ENCODE measurements at places on chromosomes 5 and 9.

DNA sequence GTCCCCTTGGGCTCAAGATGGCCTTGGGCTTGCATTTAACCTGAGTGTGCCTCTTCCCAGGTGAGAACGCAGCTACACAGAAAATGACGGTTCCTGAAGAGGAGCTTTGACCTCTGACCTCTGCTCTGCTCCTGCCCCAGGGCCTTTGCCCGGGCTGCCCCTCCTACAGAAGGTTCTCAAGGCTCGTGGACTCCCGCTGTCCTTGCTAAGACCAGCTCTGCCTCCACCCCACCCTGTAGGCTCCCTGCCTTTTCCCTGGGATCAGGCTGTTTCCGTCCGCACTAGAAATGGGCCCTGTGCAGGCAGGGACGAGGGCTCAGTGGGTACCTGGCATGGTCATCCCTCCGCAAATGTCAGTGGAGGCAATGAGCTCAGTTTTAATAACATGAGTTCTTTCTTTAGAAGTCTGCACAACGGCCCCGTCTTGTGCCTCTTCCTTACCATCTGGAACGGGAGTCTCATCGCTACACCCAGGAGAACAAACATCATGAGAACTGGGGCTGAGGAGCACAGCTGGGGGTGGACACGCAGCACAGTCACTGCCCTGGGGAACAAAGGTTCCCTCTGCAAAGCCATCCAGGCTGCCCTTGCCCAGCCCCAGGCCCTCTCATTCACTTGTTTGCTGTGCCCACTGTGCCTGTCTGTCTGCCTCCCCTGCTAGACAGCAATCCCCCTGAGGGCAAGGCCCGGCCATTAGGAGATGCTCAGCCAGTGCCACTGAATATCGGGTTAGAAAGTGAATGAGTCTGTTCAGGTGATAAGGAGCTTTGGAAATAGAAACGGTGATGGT lies 26.7 kb upstream of the LPCAT1 start:
- DNase-seq: no peak

DNA sequence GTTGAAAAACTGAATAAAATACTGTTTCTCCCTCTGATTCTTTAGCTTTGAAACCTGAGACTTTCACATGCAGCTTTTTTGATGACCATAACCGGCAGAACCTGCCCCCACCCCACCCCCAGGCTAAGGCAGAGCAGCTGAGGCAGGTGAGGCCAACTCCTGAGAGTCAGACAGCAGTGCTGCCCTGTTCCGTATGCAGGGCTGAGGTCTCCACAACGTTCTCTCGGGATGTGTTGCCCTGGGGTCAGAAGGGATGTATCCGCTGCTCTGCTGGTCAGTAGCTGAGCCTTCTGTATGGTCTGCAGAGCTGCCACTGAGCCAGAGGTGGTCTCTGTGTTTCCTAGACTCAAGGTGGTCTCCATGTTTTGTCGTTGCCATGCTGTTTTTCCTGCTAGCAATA lies 190.5 kb downstream of the AOPEP start:
- no peak for DNase-seq

GRCh38 chr5:109450129-109450877 lies 40.5 kb upstream of the PJA2 start:
- no peak for DNase-seq

DNA sequence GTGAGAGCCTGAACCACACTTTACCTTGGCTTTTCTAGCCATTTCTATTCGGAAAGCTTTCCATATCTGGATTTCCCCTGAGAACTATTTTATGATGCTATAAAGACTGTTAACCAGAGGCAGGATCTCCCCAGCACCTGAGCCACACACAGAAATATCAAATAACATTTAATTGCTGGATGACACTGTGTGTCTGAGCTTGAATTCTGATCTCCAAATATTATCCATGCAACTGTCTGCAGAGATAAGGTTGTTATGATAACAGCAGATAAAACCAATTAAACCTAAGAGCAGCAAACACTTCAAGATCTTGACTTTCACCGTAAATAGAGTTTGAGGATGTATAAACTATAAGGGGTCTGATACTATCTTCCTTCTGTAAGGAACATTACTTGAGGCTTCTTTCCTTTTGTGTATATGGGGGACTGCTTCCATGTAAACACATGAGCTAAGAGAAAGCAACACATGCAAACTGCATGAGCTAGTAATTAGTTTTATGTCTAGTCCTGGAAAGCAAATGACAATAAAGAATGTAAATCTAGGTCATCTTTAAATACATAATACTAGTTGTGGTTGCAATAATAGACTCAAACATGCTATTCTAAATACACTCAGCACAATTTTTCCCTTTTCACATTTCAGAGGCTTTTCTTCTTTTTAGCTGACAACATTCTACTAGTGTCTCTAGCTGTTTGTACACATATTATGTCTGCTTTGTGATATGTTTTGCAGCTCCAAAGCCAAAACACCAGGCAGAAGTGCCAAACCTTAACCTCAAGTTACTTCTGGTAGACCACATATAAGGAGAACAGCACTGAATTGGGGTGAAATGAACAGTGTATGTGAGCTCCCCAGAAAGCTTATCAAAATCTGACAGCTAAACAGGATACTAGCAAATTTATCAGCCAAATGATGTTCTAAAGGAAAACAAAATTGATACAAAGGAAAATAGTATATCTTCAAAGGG lies 136.5 kb downstream of the EFNA5 start:
- no peak for DNase-seq

GRCh38 chr9:124559871-124560270 lies 52.7 kb upstream of the NR5A1 start:
- peak; percentile 6 for DNase-seq

GRCh38 chr5:59036274-59036961 lies 453.5 kb downstream of the RAB3C start:
- peak; percentile 98 for DNase-seq

- DNase-seq: peak; percentile 99
Measured at GRCh38 chr5:150317048-150318003, 14.6 kb upstream of the ARSI start.

GRCh38 chr9:73180403-73180802 lies 28.7 kb downstream of the ANXA1 start:
- peak; percentile 87 for DNase-seq

GRCh38 chr5:175800656-175801081 lies 70.7 kb upstream of the CPLX2 start:
- DNase-seq: peak; percentile 78

GRCh38 chr5:174065528-174066197 lies 20.2 kb downstream of the NSG2 start:
- no peak for DNase-seq

Data from fibroblast of mammary gland (primary cell).